ENCODE measurements at places on chromosomes 1 and 21.

- DNase-seq = no peak
Observed at GRCh38 chr1:99645699-99646531, at the start of gene PALMD. Gene PALMD, plus strand, starts transcription at chr1:99646113. Its CDS starts 205 bp downstream, at chr1:99646318.

- no peak for DNase-seq
Observed at GRCh38 chr1:17933971-17934370, 173.6 kb upstream of the IGSF21 start.

GRCh38 chr1:169368406-169368769, 393 bp downstream of the BLZF1 start:
- DNase-seq = no peak

- no peak for DNase-seq
Observed at GRCh38 chr1:73979684-73980083, 218.3 kb downstream of the LRRIQ3 start.

Data from natural killer cell treated with Interleukin-12 subunit alpha and Interleukin-12 subunit beta and Interleukin-15 and Interleukin-18, amount 100 ng/mL, for 72 hours (primary cell).